ENCODE measurements at places on chromosomes 6 and 20.

DNA sequence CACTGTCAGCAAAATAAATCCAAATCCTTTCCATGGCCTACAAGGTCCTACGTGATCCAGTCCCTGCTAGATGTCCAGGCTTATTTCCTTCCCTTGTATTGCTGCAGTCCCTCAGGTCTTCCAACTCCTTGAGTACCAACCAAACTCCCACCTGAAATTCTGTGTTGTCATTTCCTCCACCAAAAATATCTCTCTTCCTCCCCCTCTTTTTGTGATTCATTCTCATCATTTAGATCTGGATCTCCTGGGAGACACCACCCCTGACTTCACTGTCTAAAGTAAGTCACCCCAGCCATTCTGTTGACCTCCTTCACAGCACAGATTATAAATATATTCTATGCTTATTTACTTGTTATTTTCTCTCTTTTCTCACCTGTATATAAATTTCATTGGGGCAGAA lies 9.0 kb upstream of the LOC128125822 start:
- DNase-seq = peak; percentile 17

DNA sequence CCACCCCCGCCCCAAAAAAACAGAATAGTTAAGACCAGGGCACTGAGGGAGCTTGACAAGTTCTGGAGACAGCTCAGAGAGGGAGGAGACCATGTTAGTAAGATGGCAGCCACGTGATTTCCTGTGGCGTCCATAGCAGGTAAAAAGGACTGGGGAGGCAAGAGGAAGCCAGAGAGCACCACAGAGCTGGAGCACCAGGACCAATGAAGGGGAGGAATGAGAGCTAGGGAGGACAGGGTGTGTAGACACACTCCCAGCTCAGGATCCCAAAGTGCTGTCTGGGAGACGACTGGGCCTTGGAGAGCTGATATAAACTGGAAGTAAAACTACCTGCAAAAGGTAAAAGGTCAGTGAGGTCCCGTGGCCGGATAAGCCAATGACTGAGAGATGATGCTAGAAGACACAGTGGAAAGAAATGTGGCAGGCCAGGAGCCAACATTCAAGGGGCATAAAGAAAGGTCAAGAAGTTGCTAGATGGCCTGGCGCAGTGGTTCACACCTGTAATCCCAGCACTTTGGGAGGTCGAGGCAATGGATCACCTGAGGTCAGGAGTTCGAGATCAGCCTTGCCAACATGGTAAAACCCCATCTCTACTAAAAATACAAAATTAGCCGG lies 39.0 kb downstream of the SLC23A2 start:
- peak; percentile 31 for DNase-seq

GRCh38 chr6:116461331-116461931 lies at the start of gene CALHM6:
Gene CALHM6 (plus strand): TSS chr6:116461375. CDS start chr6:116461930, 555 bp downstream.
- no peak for DNase-seq

- no peak for DNase-seq
Measured at GRCh38 chr20:63552481-63553249, 1.3 kb upstream of the FNDC11 start.

GRCh38 chr6:51199733-51200260 lies 381.1 kb downstream of the TFAP2B start:
- DNase-seq = no peak

DNA sequence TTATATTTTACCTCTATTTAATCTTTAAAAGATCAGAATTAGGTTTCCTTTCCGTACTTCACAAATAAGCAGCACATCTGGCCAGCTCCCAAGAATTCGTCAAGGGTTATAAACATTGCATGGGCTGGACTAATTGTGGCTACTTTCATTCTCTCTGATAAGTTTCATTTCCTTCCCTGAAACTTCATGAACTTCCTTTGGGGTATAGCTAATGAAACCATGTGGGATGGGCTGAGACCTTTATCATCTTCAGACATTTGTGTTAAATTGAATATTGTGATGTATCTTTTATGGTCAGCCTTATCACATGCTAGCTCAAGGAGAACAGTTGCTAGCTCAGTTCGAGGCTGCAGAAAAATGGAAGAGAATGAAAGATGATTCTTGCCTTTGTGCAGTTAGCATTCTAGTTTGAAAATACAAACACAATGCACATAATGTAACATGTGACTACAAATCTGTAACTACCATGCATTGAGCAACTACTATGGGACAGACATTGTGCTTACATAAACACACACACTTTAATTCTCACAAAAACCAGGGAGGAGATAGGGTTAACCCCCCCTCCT lies 1.7 kb upstream of the GMPR start:
- DNase-seq = no peak

DNA sequence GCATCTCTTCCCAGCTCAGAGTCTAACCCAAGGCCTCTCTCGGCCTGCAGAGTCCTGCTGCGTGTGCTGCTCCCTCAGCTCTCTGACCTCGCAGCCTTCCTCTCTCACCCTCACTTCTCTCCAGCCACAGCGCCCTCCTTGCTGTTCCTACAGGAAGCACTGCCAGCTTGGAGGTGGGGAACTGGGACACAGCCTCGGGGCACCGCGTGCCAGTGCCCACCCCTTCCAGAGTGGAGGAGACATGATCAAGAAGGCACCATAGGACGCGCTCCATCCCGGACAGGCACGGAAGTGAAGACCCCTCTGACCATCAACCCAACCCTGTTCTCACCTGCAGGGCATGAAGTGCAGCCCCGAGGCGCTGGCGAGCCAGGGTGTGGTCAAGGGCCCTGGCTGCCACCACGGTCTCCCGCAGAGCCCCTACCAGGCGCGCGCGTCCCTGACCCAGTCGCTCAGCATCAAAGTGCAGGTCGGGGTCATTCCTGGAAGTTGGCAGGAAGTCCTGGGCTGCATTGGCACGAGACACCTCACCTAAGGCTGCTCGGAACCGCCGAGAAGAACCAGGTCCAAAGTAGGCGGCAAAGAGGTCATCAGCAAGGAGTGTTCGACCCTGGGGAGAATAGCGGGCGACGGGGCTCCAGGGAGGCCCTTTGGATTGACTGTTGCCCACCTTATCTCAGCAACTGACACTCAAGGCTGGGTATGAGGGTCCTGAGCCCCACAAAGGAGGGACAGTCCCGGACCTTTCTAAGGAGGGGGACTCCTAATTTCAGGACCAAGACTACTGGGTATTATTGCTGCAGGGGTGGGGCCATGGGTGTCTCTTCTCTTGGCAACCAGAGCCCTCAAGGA lies 1.3 kb downstream of the VWA7 start:
- DNase-seq = no peak

GRCh38 chr6:32375739-32376529 lies 4.2 kb upstream of the TSBP1 start:
- DNase-seq = no peak

- no peak for DNase-seq
Measured at GRCh38 chr20:44166477-44166876, 20.5 kb downstream of the JPH2 start.

GRCh38 chr6:37521674-37522073 lies 22.0 kb upstream of the CCDC167 start:
- DNase-seq = no peak

DNA sequence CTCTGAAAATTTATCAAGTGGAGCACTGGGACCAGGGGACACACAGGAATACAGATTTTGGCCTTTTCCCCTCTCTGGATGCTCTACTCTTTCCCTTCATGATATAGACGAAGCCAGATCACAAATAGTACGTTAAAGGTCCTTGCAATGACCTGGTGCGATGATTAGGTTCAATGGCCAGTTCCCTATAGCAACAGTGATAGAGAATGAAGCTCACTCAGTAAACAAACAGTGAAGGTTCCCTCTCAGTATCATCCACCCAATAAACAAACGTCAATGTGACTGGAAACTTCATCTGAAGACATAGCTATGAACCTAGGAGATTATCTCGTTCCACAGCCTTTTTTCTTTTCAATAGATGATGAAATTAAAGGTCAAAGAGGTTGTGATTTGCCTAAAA lies 596.2 kb downstream of the KIF16B start:
- DNase-seq = no peak

GRCh38 chr6:53391170-53391569 lies 42.4 kb upstream of the ELOVL5 start:
- no peak for DNase-seq

DNA sequence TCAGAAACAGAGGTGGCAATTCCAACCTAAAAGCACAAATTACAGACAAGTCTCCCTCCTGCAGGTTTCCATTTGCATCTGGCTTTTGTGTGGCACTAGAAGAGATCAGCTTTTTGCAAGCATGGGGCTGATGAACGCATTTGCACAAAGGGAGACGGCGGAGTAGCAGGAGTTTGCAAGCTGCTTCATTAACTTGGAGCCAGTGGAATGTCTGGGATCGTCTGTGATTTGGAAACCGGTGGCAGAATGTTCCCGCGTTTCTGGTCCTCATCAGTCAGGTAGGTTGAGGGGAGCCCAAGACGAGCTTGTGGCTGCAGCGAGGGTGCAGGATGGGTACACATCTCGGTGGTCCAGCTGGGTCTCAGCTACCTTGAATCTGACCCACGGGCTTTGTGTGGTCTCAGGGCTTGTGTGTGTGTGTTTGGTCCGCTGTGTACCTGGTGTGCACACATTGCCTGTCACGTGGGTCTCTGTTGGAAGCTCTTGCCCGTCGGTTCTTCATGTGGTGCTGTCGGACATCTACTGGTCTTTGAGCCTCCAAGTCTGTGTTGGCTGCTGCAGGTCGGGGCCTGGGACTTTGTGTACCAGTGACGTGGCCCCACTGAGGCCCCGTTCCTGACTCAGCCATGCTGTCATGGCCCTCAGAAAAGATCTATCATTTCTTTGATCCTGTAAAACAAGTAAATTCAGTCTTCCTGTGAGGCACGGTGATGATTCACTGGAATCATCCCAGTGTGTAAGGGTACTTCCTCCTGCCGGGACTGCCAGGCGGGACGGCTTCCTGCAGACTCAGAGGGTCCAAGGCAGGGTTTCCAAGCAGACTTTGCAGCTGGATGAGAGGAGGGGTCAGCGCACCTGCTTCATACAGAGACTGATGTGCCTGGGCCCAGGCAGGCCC lies 12.4 kb upstream of the MYT1 start:
- no peak for DNase-seq

GRCh38 chr6:148501178-148501590 lies 158.5 kb downstream of the SASH1 start:
- DNase-seq = no peak

DNA sequence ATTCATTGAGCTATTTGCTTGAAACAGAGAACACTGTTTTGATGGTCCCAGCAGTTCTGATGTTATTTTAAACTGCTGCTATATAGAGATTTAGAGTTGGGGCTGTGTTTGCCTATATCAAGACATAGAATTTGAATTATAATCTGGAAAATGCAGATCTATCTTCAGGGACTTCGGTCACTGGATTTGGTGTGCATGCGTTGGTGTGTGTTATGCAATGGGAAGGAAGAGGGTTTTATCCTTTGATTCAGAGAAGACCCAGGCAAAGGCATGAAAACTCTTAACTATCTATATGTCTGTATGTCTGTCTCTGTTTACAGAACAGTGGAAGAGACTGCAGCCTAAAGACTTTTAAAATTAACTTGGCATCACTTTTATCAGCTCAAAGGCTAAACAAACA lies 2.0 kb downstream of the ADGRB3 start:
- no peak for DNase-seq
